ENCODE measurements at places on chromosomes 12 and 14.

DNA sequence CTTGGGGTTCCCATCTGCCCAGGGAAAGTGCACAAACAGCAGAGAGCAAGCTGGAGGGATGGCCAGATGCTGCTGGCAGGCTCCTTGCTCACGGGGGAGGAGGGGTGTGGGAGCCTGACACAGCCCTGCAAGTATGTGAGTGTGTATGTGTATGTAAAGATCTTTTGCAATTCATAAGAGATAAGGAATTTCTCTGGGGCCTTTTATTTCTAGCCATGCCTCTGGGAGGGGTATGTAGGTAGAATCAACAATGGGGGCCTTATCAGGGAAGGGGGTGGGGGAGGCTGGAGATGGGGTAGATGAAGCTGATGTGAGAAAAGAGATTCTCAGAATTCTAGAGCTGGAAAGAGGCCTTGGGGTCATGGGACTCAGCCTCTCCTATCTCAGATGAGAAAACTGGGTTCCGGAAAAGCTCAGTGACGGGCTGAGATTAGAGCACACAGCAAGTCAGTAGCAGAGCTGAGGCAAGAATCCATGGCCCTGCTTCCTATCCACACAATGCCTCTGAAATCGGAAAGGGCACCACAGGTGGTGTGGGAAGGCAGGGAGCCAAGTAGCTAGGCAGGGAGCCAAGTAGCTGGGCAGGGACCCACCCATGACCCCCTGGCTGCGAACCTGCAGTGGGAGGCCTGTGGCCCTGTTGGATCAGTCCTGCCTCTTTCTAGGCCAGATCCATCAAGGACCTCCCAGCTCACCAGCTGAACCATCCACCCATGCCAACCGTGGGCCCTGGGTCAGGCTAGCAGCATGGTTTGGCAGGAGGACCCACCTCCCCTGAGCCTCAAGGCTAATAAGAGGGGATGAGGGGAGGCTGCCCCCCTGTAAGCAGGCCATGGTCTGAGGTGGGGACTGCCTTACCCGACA lies 54.7 kb downstream of the PLEKHG3 start:
- DNase-seq, result no peak

GRCh38 chr14:73685328-73685727 lies 28.9 kb downstream of the PNMA1 start:
- DNase-seq, result no peak

- no peak for DNase-seq
These were observed 160.4 kb upstream of the NOS1 start for GRCh38 chr12:117521867-117522266.

GRCh38 chr12:76529226-76529918 lies 30.2 kb downstream of the OSBPL8 start:
- no peak for DNase-seq

- no peak for DNase-seq
These were observed 147.3 kb downstream of the CCDC59 start for GRCh38 chr12:82210882-82211281.

DNA sequence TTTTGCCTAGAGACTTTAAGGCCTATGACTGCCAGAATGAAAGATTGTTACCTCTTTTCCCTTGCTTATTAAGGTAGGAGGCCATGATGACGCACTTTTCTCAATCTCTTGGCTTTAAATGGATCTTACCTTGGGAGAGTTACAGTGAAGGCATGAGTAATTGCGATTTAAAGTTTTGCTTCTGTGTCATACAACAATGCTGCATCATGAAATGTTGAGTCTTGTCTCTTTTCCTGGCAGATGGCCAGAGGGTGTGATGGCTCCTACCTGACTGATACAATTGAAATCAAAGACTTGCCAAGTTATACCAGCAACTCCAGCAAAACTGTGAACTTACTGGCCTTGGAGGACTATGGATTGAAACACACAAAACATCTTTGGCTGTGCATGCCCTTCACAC lies 17.2 kb upstream of the LRRK2 start:
- DNase-seq, result no peak

DNA sequence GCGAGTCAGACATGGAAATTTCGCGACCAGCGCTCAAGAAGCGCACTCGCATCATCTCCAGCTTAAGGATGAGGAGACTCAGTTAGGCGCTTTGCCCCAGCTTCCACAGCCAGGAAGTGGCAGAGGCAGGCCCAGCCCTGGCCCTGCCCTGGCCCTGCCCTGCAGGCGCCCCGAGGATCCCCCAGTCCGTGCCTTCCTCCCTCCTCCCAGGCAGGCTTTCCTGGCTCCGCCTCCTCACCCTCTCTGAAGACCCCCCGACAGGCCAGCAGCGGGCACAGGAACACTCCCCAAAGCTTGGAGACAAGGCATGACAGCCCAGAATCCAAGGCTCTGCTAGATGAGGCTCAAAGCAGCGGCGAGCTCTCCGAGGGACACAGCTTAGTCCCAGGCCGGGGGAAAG lies 25.1 kb downstream of the UBR7 start:
- no peak for DNase-seq

DNA sequence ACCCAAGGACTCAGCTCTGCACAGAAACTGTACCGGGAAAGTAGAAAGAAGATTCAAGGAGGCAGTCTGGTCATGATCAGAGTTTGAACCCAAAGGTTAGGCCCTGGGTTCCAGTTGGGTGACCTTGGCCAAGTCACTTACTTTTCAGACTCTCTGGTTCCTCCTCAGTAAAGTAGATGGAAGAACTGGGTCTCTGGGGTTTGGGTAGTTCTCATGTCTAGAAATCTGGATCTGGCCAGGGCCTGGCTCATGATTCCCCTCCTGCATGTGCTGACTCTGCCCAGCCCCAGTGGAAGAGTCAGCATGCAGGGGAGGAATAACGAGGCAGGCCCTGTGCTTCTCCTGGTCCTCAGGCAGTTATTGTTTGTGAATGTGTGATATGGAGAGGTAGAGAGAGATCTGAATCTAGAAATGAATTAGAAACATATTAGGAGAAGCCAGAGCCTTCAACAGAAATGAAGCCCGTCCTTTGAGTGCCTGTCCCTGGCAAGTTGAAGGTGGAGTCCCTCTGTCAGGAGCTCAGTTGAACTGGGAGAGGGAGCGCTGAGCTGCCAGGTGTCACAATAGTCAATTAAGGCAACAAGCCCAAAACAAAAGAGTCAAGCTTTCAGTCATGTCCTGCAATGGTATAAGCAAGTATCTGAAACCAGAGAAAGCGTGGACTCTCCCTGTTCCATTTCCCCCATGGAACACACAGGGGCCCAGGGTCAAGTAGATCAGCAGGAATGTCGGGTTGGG lies 131.3 kb upstream of the HIF1A start:
- no peak for DNase-seq

DNA sequence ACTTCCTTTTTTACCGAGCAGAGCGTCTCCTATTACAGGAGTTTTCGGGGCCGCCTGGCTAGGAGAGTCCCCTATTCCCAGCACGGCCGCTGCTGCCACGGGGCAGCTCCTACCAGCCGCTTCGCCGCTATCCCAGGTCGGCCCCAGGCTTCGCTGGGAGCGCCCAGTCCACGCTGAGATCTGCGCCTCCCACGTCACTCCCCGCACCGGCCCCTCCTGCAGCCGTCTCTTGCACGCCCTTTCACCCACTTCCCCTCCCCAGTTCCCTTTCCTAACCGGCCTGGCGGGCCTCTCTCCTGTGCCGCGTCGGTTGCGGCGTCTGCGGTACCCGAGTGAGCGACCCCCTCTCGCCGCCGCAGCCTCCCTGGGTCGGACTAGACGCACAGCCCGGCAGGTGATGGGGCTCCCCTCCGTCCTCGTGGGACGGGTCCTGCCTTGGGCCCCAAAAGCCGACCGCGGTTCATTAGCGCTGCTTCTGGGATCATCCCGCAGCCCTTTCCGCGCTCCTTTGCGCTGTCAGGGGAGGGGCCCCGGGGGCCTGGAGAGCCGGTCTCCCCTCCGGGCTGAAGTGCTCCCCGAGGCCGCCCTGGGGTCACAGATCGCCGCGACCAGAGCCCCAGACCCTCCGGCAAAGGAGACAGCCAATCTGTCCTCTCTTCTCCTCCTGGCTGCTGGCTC lies 1318.4 kb downstream of the TMEM121 start:
- no peak for DNase-seq

GRCh38 chr12:95605087-95605486 lies 53.8 kb upstream of the USP44 start:
- no peak for DNase-seq

DNA sequence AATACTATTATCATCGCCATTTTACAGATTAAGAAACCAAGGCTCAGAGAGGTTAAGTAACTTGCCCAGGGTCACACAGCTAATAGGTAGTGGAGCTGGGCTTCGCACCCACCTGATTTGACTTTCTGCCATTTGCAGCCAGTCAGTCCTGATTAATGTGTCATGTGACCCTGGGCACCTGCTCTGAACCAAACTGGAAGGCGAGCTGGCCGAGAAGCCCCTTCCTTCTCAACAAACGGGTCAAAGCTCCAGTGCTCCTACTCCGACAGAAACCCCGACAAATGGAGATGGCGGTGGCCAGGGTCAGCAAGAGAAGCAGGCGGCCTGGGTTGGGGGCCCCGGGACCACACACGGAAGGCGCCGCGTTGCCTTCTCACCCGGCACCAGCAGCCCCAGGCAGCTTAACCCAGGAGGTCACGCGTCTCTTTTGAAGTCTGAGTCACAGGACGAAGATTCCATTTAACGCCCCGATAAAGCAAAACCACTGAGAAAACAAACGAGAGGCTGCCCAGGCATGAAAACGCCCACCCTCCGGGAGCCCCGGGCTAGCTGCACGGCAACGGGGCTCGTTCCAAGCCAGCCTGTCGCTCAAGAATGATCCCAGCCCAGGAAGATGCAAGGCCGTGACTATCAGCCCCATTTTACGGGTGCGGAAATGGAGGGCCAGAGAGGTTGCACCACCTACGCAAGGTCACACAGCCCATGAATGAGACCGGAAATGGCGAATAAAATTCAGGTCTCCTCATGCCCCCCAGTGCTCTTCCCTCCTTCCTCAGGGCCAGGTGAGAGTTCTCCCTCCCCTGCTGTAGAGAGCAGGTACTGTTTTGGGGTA lies 124.8 kb downstream of the SCARB1 start:
- DNase-seq, result no peak

GRCh38 chr14:56004323-56004722 lies 113.9 kb upstream of the PELI2 start:
- DNase-seq, result no peak

DNA sequence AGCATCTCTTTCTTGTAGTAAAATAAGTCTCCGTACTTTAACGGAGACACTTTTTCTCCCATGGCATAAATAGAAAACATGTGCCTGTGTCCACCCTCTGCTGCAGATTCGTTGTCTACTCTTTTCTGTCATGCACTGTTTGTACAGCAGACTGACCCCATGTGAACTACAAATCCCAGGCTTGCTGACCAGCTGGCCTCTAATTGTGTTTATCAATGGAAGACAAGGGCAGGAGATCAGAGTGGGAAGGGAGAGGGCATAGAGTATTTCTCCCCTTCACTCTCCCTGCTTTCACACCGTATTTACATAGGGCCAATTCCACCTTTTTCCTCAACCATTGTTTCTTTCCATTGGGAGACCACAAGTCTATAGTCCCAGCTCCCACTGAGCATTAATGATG lies 31.0 kb upstream of the TMTC2 start:
- no peak for DNase-seq

- DNase-seq, result no peak
These were observed 68.2 kb downstream of the ANKS1B start for GRCh38 chr12:99916555-99916954.

GRCh38 chr12:29155079-29155478 lies 6.0 kb downstream of the FAR2 start:
- DNase-seq, result no peak

GRCh38 chr12:24993793-24994192 lies 44.9 kb upstream of the BCAT1 start:
- no peak for DNase-seq

GRCh38 chr14:77301103-77301502 lies 19.6 kb downstream of the POMT2 start:
- DNase-seq, result no peak

GRCh38 chr14:74018174-74018585 lies 908 bp downstream of the ENTPD5 start:
- DNase-seq, result no peak

DNA sequence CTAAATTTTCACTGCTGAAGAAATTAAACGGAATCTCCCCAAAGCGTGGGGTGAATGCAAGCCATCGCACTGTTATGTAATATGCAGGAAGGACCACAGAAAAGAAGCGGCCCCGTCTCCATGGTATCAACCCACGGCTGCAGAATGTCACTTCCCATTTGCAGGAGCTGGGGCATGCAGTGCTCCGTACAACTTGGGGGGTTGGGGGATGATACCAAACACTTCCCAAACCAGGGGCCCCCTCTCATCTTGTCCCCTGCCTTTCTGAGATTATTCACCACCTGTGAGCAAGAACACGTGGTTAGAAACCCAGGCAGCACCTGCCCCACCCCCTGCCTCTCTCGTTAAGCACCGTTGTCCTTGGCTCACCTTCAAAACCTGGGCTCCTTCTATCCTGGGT lies 505.1 kb upstream of the TMEM132C start:
- no peak for DNase-seq

DNA sequence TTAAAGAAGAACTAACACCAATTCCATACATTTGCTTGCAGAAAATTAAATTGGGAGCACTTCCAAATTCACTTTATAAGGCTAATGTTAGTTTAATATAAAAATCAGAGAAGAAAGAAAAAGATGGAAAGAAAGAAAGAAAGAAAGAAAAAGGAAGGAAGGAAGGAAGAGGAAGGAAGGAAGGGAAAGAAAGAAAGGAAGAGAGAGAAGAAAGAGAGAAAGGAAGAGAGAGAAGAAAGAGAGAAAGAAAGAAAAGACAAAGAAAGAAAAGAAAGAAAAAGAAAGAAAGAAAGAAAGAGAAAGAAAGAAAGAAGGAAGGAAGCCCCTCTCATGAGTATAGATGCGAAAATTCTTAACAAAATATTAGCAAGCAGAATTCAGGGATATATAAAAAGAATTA lies 267.7 kb downstream of the RPAP3 start:
- no peak for DNase-seq

DNA sequence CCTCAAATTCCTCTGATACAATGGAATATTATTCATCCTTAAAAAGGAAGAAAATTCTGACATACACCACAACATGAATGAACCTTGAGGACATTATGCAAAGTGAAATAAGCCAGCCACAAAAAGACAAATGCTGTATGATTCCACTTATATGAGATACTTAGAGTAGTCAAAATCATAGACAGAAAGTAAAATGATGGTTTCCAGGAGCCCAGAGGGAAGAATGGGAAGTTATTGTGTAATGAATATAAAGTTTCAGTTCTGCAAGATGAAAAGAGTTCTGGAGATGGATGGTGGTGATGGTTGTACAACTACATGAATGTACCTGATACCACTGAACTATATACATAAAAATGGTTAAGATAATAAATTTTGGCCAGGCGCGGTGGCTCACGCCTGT lies 18.3 kb downstream of the VWF start:
- no peak for DNase-seq

All from NCI-H187 treated with DMSO at 0.1 percent for 48 hours (cell line).